ENCODE measurements at places on chromosomes 7 and 10.

GRCh38 chr10:9243941-9244411 lies 1189.5 kb downstream of the GATA3 start:
- DNase-seq: no peak

GRCh38 chr7:144997512-144997911 lies 161.7 kb upstream of the TPK1 start:
- DNase-seq: no peak

- DNase-seq: no peak
Observed at GRCh38 chr7:142611566-142612236, 137.6 kb upstream of the PRSS1 start.

DNA sequence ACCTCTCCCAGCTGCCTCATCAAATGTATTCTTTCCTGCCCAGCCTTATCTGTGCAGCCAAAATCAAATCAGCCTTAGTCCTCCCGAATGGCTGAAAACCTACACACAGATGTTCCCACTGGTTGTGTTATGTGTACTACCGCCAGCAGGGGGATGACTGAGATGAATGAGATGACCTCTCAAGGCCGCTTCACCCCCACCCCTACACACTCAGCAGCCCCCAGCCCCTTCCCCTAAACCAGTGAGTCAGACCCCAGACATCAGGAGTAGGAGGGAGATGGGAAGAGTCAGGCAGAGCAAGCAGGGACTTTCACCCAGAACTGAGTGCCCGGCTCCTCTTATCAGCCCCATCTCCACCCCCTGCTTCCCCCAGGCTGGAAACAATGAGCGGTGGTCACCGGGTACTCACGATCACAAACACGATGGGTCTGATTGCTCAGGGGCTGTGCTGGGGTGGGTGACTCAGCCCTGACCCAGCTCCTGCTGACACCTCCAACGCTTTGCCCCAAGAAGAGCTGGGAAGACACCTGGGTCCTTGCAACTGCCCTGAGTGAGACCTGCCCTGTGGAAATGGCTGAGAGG lies 6.5 kb upstream of the C10orf105 start:
- DNase-seq: peak; percentile 83

- no peak for DNase-seq
Observed at GRCh38 chr10:16280595-16280994, 156.2 kb upstream of the PTER start.

GRCh38 chr7:78179827-78180477 lies 381.4 kb downstream of the PHTF2 start:
- no peak for DNase-seq

- peak; percentile 53 for DNase-seq
Observed at GRCh38 chr7:151076863-151077704, 3.5 kb downstream of the FASTK start.

DNA sequence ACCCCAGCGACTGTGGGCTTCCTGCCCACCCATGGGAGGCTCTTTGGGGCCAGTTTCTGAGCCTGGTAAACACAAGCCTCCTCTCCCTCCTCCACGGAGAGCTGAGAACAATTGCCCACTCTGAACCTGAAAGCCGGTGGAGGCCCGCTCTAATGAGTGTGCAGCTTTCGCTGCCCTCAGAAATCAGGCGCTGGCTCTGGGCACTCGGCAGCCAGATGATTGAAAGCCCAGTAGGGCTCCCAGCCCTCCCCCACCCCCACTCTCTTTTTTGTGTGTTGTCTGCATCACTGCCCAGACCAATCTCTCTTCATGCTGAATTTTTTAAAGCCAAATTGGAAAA lies 438.9 kb downstream of the RPS24 start:
- DNase-seq: no peak

- no peak for DNase-seq
Observed at GRCh38 chr7:116139807-116140206, 70.5 kb upstream of the TES start.

DNA sequence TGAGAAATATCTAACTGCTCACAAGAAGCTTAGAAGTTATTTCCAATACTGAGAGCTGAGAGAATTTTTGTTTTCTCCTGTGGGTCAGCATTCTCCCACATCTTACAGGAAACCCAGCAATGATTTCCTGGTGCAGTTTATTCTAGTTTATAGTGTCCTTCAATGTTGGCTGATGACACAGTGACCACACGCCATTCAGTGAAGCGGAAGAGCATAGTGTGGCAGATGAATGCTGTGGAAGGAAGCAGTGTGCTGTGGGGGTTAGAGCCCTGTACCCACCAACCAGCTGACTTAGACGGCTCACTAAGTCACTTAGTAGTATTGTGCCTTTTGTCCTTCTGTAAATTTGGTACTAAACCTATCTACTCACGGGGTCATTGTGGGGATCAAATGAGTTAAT lies 1.4 kb upstream of the TMEM26 start:
- no peak for DNase-seq

DNA sequence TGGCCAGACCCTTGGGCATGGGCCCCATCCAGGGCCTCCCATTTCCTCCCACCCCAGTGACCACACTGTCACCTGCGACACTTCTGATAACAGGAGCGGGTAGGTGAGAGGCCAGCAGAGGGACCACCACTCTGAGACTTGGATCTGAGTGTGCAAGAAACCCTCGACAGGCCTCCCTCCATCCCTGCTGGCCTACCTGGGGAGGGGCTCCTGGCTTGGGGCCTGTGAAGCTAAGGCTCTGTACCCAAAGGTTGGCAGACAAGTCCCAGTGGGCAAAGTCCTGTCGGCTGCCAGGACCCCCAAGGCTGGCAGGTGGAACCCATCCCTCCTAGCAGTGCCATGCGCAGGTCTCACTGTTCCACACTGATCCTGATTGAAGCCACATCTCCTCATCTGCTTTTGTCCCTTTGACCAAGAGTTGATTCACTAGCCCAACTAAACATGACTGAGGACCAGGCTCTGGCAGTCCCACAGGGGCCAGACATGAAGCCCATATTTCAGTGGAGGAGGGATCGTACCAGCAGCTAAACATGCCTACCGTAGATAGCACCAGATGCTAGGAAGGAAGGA lies 1.2 kb upstream of the PGAM2 start:
- no peak for DNase-seq

Data from mesendoderm (in vitro differentiated cells).